Spleen (tissue), 13 donors: ENCODE measurements at places on chromosomes 6 and 20. TPM values are rescaled to one million over a fixed set of nuclear protein-coding genes. Genes with fewer than 3 reads are reported as not detected.

CST5 gene
- total RNA-seq, result not detected

GRM1 gene
- total RNA-seq, result 0.19 TPM

- no peaks in the 10 kb centered on the region for H3K36me3 ChIP-seq
- DNase-seq, result peak; percentile 89
- no peak overlapping the region for H3K27ac ChIP-seq
- peaks cover 93% of the 10 kb centered on the region for H3K4me1 ChIP-seq
- no peaks in the 10 kb centered on the region for H3K27me3 ChIP-seq
- no peak overlapping the region for H3K4me3 ChIP-seq
Observed at GRCh38 chr20:19937218-19937617, 79.9 kb upstream of the NAA20 start.

GRCh38 chr6:16205377-16206144 lies 32.8 kb upstream of the GMPR start:
- peak overlapping the region; percentile 53 for H3K27ac ChIP-seq
- DNase-seq, result no peak
- H3K4me1 ChIP-seq, result peaks cover 27% of the 10 kb centered on the region
- no peak overlapping the region for H3K4me3 ChIP-seq
- no peaks in the 10 kb centered on the region for H3K36me3 ChIP-seq
- H3K27me3 ChIP-seq, result no peaks in the 10 kb centered on the region

- DNase-seq, result no peak
- H3K27me3 ChIP-seq, result no peaks in the 10 kb centered on the region
- H3K4me1 ChIP-seq, result no peaks in the 10 kb centered on the region
- no peak overlapping the region for H3K4me3 ChIP-seq
- H3K36me3 ChIP-seq, result no peaks in the 10 kb centered on the region
- no peak overlapping the region for H3K27ac ChIP-seq
Observed at GRCh38 chr6:6569096-6569810, 19.3 kb upstream of the LY86 start.
